ENCODE measurements at places on chromosomes 7 and 10. TPM values are rescaled to one million over a fixed set of nuclear protein-coding genes. Genes with fewer than 3 reads are reported as not detected.

The VWA2 gene
- total RNA-seq: 2.9 TPM

The MYL7 gene
- 2.5 TPM for total RNA-seq

The KCNMA1 gene
- 27.9 TPM for total RNA-seq

The SPDYE2B gene
- not detected for total RNA-seq

The ZNF277 gene
- total RNA-seq: 20.0 TPM

- DNase-seq: no peak
Observed at GRCh38 chr10:15440204-15440711, 69.2 kb upstream of the FAM171A1 start.

- DNase-seq: no peak
Observed at GRCh38 chr10:95335933-95336699, 45.3 kb upstream of the PDLIM1 start.

GRCh38 chr10:27658788-27659187 lies 86.8 kb downstream of the MKX start:
- no peak for DNase-seq

GRCh38 chr7:128814499-128814898 lies 15.7 kb upstream of the FLNC start:
- no peak for DNase-seq

DNA sequence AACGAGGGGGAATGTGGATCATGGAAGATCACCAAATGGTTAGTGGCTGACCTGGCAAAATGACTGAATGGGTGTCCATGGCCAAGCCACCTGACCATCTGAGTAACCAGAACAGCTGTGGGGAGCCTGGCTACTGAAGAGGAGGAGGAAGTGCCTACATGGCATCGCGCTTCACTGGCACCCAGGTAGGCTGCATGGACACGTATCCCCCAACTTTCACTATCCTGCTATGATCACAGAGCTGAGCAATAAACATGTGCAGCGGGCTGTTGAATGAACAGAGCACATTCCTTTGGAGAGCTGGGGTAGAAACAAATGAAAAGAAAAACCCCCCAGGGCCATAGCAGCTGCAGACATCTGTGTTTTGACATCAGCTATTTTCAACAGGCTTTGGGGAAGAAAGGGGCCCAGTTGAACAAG lies 6.5 kb downstream of the AKR1B1 start:
- no peak for DNase-seq

DNA sequence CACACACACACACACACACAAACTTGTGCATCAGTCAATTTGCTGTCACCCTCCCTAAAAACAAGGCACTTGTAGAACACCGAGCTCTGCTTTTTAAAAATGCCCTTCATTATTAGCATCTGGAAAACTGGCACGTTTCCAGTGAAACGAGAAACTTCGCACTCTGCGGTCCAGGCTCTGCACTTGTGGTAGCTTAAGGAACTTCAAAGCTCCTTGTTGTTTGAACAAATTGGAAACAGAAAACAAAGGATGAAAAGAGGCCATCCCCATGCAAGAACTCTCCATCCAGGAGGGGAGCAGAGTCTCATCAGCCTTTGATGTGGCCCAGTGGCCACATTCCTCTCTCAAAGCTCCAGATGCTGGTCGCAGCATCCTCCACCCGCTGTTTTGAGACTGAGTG lies 105.1 kb downstream of the C10orf90 start:
- DNase-seq: no peak

DNA sequence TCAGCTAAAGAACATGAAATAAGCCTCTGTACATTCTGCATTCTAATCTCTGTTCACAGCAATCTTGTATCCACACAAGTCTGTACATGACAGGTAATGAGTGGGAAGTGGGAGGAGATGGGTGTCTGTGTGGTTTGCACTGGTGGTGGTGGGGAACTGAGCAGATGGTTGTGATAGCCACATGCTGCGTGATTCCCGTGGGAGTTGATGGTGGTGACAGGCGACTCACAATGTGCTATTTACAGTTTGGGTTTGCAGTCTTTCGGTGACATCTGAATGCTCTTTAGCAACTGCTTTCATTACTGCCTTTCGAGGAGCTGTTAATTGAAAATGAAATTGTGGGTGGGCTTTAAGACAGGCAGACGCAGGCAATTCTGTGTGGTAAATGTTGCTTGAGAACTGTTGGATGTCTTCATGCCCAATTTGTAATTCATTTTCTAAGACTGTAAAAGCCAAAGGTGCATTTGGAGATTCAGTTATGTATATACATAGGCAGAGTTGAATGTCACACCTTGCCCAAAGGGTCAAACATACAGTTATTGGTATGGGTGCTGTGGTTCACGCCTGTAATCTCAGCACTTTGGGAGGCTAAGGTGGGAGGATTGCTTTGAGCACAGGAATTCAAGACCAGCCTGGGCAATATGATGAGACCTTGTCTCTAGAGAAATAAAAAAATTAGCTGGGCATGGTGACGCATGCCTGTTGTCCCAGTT lies 308.2 kb downstream of the AUTS2 start:
- DNase-seq: no peak

GRCh38 chr10:24096281-24096680 lies 112.7 kb upstream of the KIAA1217 start:
- no peak for DNase-seq

DNA sequence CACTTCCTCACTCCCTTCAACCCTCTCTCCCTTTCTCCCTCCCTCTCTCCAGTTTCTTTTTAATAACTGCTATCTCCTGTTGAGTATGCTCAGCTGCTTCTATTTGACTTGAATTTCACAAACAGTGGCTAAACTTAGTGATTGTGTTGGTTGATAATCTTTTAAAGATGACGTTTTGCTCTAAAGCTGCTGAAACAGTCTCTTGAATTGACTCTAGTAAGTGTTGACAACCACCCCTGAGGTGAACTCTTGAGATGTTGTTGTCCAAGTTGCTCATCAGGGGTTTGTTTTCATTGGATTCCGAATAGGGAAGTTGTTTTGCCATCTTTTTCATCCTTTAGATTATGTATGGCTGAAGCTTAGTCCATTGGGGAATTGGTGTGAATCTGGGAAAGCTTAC lies 176.2 kb downstream of the TWIST1 start:
- no peak for DNase-seq

GRCh38 chr7:99106821-99107241 lies 37.1 kb downstream of the SMURF1 start:
- no peak for DNase-seq

DNA sequence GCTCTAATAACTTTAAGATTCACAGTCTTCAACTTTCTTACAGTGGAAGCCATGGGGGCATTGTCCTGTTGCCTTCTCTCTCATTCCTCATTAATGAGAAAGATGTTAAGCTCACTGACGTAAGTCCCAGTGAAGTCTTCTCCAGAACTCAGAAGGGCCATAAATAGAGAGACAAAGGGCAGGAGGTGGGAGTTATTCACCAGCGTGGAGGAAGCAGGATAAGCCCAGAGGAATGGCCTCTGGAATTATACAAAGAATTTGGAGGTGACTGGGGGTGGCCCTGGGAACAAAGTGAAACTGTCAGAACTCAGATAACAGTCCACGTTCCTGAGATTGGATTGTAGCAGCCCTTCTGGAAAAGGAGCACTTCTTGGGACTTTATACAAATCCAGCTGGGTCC lies 52.4 kb downstream of the SORBS1 start:
- DNase-seq: no peak

GRCh38 chr7:38330861-38331621 lies 57.6 kb upstream of the TARP start:
- no peak for DNase-seq

DNA sequence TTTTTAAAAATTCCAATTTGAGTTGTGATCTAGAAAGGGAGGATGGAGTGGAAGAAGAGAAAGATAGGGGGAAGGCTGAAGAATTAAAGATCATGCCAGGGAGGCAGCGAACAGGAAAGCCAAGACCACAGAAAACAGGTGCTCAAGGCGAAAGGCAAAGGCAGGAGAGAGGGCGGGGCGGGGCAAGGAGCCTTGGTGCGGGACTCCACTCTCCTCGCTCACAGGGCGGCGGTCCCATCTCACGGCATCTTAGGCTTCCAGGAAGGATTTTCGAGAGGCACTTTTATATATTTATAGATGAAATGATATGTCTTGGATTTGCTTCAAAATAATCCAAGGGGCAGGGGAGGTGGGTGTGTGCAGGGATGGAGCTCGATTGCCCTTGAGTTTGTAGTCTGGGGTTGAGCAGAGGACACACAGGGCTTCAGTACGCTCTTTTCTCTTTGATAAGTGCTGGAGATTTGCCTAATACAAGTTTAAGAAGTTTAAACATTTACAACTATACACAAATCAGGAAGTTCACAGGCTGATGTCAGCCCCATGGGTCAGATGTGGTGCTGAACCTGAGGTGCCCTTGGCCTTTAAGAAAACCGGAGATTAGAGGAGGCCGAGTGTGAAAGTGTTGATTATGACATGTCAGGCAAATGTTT lies 161.1 kb downstream of the PRKAG2 start:
- no peak for DNase-seq

DNA sequence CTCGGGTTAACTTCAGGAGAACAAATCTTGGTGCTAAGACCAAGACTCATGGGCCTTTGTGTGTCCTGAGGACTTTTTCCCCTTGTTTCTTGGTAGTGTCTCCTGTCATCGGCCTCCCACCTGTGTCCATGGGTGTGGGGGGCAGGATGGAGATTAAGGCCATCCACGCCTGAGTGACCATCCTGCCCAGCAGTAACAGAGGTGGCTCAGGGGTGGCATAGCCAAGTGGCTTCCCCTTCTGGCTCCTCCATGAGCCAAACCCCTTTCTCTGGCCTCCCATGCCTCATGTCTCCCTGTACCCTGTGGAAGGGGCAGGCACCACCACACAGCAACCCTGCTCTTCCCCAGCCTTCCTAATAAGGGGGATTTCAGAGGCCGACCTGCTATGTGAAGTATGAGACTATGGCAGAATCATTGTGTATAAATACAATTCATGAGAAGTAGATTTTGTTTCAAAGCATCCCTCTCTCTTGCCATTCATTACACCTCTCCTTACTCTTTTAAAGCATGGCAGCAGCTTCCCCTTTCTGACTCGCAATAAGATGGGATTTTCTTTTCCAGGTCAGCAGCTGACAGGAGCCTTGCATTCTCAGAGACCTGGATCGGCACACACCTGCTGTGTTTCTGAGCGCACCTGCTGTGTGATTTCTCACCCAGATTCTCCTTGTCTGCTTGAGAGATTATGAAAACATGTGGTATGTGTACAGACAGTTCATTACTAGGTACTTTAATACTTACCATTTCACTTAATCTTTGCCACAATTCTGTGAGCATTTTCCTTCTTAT lies 102.5 kb downstream of the XPNPEP1 start:
- no peak for DNase-seq

DNA sequence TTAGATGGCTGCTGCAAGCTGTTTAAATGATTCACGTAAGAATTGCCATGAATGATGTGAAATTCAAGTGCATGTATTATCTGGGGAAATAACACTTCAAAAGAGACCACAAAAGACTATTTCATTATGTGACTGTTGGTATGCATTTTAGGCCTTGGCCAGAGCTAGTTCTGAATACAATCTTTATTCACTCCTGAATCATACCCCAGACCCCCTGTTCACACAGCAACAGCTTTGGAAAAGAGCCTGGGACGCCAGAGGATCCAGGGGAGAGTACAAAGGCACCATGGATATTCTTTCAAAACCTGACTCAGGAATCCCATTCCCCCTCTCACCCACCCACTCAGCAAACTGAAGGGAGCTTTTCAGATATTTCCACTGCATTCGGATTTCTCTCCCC lies 377.1 kb upstream of the DPP6 start:
- DNase-seq: no peak

DNA sequence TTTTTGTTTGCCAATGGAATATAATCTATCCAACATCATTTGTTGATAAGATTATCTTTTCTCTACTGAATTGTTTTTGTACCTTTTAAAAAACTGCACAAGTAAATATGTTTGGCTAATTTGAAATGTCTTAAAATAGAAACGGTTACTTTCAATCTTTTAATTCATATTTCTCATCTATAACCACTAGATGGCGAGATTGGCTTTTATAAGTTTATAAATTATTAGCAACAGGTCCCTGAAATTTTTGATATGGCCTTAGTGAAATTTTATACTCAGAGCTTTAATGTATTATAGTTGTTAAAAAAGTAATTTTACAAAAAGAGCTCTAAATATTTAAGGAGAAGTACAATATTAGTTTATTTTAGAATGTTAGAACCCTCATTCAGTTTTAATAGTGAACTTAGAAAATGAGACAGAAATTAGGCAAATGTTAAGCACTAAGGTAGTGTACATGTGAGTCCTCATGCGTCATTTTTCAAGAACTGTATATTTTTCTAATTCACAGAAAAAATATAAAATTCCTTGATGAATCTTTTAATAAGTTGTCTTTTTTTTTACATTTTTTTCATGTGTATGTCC lies 592.5 kb downstream of the ARL4A start:
- no peak for DNase-seq

GRCh38 chr10:43943818-43944360 lies 295.2 kb upstream of the ZNF32 start:
- peak; percentile 39 for DNase-seq

DNA sequence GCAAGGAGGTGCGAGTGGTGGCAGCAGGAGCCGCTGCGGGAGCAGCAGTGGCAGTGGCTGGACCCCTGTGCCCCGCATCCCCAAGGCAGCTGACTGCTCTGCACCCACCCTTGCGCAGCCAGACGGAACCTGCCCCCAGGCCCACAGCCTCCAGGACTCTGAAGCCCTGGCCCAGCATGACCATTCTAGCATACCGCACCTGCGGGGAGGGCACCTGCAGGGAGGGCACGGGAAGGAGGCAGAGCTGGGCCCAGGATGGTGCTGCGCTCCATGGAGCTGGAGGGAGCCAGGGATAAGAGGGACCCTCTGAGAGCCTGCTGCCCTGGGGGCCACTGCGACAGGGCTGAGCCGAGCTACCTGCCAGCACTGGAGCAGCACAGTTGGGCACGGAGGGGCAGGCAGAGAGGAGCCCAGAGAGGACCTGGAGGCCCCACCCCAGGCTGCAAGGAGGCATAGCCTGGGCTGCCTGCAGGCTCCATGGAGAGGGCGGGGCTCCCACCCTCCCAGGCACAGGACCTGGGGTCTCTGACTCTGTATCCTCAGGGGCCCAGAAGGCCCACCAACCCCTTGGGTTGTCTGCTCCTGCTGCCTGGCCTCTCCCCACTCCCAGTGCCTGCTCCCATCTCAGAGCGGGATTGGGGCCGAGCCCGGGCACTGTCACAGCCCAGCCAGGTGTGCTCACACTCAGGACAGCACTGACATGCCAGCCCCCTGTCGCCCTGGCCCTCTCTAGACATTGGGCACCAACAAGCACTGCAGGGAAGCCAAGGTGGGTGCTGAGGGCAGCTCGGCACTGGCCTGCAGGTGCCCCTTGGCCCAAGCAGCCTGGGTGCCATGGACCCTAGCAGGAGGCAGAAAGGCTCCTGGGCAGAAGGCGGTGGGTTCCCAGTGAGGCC lies 87.6 kb downstream of the HTR7 start:
- DNase-seq: no peak

- no peak for DNase-seq
Observed at GRCh38 chr10:86888585-86889381, 68.6 kb downstream of the MMRN2 start.

DNA sequence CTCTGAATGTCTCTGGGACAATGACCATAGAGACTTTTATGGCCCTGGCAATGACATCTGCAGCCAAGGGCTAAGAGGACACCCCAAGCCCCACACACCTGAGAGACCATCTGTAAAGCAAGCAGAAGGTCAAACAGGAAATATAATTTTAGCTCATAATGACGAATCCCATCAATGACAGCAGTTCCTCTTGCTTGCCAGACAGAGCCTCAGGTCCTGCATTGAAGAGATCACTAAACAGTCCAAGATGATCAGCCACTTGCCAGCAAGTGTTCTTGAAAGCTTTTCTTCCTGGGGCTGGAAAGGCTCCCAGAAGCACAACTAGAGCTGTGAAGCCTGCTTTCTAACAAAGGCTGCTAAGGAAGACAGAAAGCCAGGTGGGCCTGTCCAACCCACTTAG lies 993.7 kb upstream of the AUTS2 start:
- no peak for DNase-seq

- no peak for DNase-seq
Observed at GRCh38 chr7:121369462-121369861, 26.6 kb downstream of the FAM3C start.

Measured in type B pancreatic cell (in vitro differentiated cells).